ENCODE measurements at places on chromosomes 6 and 20. TPM values are rescaled to one million over a fixed set of nuclear protein-coding genes. Genes with fewer than 3 reads are reported as not detected.

PERP gene
- total RNA-seq, result 28.5 TPM

BCKDHB gene
- 22.6 TPM for total RNA-seq

ADGB gene
- not detected for total RNA-seq

SAMD10 gene
- 0.65 TPM for total RNA-seq

MYB gene
- total RNA-seq, result 0.13 TPM

ERVFRD-1 gene
- not detected for total RNA-seq
